Mammary epithelial cell (primary cell): ENCODE measurements at places on chromosomes 2 and 18. TPM values are rescaled to one million over a fixed set of nuclear protein-coding genes. Genes with fewer than 3 reads are reported as not detected.
A peak's percentile ranks its signal among the peaks of the same experiment; 100 is the strongest.

DNA sequence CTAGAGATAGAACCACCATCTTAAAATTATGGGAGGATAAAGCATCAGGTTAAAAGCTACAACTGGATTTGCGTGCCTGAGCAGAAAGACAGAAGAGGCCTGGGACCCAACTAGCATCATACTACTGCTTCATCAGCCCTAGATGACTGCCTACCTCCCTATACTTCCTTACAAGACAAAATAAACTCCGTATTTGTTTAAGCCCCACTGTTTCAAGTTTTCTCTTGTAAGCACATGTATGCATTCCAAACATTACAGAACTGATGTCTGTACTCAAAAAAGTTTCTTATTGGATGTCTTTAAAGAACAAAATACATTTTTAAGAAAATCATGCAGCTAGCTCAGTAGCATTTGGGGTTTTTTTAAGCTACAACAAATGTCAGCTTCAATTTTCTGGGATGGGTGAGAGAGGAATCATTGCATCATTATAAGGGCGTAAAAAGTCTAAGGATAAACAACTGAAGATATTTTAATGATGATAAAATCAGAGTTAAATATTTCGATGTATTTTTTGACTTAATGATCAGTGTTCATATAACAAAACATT lies 213.1 kb downstream of the EXOC6B start:
- no peak for DNase-seq

DNA sequence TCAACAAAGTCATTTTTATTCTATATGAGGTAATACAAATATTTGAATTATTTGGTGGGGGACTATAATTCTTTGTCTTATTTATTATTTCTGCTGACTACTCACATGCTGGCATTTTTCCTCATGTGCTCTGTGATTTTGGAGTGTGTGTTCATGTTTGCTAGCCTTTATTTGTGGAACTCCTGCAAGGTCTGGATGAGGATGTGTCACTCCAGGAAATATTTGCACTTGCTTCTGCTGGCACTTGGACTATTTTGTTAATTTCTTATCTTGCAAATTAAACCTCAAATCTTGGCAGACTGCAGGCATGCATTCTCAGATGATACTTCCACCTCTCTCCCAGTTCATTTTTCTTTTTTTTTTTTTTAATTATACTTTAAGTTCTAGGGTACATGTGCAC lies 34.1 kb downstream of the POLI start:
- DNase-seq, result no peak

- no peak for DNase-seq
Measured at GRCh38 chr2:13560322-13560721, 843.6 kb downstream of the TRIB2 start.

DNA sequence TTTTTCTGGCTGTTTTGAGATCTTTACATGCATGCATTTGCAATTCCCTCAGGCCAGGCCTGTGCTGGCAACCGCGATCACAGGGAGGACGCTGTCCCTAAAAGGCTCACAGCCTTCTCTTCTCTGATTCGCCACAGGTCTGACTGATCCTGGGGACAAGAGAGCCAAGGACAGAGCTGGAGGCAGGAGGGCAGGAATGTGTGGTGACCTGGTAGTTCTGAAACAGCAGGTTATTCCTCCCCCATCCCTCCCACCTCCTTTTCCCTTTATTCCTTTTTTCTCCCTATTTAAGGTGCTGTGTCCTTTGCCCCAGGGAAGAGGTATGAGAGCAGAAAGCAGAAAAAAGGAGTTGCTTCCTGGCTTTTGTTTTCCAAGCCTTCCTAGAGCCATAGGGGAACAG lies 21.9 kb downstream of the TMEM177 start:
- DNase-seq, result no peak

GRCh38 chr2:145007093-145007959 lies 487.4 kb upstream of the ZEB2 start:
- peak; percentile 99 for DNase-seq

DNA sequence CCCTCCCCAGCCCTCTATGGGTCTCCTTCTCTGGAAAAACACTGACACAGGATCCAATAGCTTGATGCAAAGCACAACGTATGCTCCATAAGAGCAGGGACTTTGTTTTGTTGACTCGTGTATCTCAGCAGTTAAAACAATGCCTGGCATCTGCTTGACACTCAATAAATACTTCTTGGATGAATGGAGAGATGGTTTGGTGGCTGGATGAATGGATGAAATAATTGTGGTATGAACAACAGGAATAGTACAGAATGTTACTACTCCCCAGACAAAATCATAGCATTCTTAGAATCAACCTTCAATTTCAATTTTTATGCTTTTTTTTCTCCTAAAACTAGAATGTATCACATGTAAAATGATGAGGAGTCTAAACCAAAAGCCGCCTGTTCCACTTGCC lies 57.4 kb downstream of the KCNE4 start:
- peak; percentile 8 for DNase-seq

Gene FABP1
- polyA plus RNA-seq, result not detected

Gene KLHL29
- polyA plus RNA-seq, result 3.6 TPM

DNA sequence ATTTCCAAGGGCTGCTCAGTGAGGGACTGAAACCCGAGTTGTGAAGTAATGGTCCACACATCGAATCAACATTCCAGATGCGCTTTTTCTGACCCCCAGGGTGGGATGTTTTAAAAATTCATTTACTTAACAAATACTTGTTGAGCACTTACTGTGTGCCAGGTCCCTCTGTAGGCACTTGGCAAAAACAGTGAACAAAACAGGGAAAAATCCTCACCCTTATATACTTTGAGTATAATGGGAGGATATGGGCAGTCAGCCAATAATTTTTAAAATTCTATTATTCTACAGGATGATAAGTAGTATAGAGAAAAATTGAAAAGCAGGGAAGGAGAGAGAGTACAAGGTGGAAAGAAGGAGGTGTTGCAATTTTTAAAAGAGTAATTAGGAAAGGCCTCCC lies 31.3 kb upstream of the AFTPH start:
- DNase-seq, result no peak

Gene OR6B2
- not detected for polyA plus RNA-seq

DNA sequence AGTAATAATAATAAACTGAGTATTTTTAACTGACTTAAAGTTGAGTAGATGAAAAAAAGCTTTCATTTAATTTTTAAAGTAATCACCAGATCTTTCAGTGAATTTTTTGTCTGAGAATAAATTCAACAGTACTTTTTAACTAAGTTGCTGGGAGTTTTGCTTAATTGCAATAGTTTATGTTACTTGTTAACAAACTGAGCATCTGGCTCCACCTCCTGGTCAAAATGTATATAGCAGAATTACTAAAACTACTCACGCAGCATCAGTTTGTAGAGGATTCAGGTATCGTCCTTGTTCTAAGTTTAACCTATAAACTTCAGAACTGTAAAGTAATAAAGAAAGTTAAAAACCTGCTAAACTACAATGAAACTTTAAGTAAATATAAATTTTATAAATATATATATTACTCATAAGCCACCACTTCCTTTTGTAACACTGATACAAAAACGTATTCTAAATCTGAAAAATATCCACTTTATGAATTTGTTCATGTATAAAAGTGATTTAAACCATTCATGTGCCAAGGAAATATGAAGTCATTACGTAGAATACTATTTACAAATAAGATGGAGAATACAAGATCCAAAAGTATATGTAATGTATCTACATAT lies 21.3 kb downstream of the NOL10 start:
- peak; percentile 39 for DNase-seq

Gene ALPI
- not detected for polyA plus RNA-seq

- DNase-seq, result no peak
Measured at GRCh38 chr2:26184121-26184520, 11.2 kb downstream of the GAREM2 start.
